PC-9 (cell line): ENCODE measurements at places on chromosomes 5 and 9.
A peak's percentile ranks its signal among the peaks of the same experiment; 100 is the strongest.

DNA sequence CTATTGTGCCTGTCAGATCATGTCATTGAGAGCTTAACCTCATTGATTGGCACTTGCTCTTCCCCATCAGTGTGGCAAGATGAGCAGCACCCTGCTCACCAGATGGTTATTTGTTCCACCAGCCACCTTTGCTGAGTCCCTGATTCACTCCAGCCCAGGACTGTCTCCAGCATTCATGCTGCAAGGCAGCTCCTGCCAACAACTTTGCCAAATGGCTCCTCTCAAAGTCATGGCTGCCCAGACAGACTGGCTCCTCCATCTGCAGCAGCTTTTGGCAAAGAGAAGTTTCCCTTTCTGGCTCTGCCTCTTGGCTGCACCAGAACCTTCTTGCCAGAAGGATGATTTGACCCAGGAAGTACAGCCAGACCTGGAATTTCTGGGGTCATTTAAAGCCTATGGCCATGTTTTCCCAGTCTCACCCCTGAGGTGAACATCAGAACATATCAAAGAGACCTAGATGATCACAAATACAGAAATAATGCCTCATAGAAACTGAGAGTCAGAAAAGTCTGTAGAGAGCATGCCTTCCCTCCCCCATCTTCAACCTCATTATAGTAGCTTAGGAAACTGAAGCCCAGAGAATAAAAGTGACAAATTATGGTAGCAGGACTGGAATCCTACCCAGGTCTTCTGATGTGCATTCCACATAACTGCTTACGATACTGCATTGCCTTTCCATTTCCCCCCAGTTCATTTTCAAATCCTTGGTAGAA, 10.4 kb downstream of the PPP2R2B start:
- DNase-seq = no peak

DNA sequence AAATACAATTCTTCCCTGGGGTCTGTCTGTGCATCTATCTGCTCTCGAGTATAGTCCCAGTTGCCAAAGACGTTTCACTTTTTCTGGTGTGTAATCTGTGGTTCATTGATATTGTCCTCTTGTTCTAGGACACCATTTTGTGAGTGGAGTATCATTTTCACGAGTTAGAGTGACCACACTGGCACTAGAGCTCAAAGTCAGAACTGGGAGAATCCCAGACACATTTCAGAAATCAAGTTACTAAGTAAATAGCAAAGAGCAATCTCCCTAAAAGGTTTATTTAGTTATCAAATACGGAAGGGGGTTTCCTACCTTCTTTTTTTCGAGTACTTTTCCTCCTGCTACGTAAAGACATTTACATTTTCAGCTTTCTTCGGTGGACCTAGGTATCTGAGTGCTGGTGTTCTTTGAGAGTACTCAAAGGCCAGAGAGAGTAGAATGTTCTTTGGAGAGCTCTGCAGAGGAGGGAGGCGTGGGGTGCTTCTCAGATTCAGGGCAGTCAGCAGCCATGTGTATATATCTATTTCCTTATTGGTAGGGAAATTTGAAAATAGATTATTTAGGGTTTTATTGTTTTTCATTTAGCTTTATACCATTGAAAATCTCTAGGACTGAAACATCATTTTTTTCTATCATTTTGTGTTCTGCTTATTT, 8.9 kb upstream of the HSPA9 start:
- no peak for DNase-seq

- DNase-seq = peak; percentile 15
Observed at GRCh38 chr5:142012186-142012785, 541 bp downstream of the GNPDA1 start.

DNA sequence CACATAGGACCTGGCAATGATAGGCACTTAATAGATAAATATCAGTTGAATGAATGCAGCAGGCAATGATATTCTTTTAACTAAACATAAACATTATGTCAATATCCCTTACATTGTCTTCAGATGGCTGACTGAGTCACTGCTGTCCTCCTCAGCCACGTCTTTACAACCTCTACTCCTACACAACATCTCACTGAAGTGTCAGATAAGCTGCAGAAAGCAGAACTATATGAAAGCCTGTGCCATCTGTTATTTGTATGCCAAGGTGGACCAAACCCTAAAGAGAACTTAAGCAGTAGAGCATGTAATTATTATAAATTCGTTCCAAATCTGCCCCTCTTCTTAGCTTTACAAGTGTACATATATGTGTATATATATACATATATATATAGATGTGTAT, 271.2 kb downstream of the RASEF start:
- DNase-seq = no peak

DNA sequence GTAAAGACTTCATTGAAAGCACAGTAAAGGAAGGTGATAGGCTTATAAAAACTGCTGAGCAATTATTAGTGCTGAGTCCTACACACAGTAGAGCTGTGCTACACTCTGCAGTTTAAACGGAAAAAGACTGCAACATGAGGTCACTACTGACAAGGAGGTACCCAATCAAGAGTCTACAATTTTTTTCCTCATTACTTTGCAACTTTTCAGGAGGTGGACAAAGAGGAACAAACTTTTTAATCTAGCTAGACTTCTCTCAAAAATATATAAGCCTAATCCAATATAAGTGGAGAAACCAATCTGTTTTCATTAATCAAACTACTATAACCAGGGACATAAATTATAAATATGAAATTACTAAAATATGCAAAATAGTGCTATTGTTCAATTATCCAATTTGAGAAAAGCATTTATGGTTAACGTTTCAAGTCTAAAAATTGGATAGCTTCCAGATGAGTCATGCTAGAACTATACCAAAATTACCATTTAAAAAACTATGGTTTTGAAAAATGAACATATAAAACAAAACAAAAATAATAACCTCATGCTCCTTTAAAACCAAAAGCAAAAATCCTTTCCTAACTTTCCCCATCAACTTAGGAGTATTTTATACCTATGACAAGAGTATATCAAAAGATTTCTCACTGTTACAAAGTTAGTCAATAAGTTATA, 37.7 kb downstream of the FAM13B start:
- DNase-seq = no peak

DNA sequence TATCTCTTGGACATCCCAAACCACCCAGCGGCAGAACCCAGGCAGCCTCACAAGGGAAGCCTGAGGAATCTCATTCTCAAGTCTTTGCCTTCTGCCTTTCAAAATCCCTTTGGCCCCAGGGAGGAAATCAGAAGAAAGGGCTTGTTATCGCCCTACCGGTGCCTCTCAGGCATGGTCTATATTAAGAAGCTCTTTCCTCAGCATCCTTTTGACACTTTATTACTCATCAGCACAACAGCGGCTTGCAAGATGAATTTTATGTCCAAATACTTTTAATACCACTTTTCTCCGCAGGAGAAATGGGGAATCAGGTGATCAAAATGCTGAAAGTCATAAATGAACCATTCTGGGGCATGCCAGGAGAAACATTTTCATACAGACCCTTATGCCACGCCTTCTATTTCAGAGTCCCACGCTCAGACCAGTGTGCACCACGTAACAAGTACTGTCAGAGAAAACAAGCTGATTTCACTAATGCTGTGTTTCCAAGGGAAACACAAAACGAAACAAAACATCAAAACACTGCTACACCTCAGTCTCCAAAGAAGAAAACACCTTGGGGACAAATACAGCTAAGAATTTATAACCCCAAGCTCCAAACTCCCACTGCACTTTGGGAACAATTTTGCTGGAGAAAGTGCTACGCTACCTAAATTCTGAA, 30.0 kb downstream of the RAPGEF1 start:
- DNase-seq = no peak

DNA sequence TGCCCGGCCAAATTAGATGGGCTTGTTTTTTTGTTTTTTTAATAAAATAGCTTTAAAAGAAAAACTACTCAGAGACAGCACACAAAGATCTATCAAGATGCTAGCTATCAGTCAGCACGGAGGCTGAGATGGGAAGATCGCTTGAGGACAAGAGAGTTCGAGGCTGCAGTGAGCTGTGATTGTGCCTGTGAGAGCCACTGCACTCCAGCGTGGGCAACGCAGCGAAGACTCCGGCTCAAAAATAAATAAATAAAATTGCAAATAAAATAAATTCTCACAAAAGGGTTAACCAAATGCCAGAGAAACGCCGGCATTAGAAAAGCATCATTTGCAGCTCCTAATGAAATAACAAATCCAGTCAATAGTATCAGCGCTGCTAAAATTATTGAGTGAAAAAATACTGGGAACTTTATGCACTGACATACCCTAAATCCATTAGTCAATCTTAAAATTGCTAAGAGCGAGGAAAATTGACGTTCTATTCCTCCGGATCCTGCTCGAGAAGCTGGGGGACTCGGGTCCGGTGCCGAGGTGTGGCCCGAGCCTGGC, 681 bp downstream of the CPLANE1 start:
- DNase-seq = peak; percentile 18

DNA sequence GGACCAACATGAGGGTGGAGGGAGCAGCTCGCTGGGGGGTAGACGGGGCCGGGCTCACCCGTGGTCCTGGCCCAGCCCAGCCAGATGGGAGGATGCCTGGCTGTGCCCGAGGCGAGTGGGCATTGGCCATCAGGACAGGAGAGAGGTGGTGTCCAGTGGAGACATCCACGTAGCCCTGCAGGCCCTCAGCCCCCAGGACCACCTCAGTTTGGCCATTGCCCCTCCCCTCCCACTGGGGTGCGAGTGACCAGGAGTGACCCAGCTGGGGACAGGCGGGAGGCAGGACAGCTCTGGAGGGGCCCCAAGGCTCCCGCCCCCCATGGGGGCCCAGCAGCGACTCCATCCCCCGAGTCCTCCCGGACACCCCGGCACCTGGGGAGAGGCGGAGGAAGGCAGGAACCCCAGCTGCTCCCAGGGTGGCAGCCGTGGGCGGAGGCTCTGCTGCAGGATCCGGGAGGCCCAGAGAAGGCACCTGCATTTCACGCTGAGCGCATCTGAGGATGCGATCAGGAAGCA, 8.3 kb downstream of the NOXA1 start:
- DNase-seq = no peak

DNA sequence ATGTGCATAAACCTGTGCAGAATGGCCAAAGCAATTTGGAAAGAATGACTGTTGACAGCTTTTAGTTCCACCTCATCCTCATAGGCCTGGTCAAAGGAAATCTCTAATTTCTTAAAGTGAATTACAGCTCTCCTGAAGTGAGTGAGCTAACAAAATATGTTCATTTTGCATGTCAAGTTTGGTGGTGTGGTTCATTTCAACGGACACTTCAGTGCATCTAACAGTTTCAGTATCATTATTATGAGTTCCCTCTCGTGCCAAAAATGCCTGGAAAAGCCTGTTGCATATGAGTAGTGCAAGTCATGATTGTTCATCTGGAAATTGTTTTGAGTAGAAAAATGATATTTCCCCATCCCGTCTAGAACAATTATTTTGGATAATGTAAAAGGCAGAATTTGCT, 53.2 kb upstream of the HMHB1 start:
- DNase-seq = no peak

GRCh38 chr5:119318256-119318894, 37.4 kb upstream of the TNFAIP8 start:
- no peak for DNase-seq

DNA sequence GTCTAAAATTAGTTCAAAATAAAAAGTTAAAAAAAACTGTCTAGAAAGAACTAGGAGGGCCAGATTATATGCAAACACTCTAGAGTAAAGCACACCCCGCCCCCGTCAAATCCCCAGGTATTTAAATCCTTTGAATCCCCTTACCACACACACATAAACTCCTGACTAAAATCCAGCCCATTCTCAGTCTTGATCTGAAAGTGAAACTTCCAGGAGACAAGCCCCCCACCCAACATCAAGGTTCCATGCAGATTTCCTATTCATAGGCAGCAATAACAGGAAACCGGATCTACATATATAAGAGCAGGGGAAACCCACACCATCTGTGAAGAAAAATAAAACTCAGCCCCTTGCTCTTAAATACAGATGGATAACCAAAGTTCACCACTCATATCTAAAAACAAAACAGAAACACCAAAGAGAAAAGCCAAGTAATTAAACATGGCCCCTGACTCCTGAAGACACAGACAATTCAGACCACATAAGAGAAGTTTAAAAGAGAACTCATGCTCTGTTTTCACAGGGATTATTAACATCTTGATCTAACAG, 42.3 kb downstream of the MARCHF3 start:
- no peak for DNase-seq

DNA sequence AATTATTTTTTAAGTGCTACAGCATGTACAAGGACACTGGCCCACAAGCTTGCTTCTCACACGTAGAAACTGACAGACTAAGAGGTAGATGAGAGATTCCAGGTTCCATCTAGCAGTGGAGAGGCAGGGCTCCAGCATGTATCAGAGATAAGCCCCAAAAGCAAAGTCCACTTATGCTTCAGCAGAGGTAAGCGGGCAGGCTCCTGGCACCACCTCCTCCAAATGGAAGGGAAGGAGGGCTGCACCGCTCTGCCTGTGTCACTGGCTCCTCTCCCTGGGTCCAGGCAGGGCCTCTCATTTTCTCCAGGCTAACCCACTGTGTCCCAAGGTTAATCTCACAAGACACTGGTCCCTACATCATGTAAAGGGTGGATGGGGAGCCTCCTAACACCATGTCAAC, 15.9 kb downstream of the GRHPR start:
- DNase-seq = no peak

- peak; percentile 65 for DNase-seq
Observed at GRCh38 chr5:148443998-148444397, 60.2 kb downstream of the FBXO38 start.

DNA sequence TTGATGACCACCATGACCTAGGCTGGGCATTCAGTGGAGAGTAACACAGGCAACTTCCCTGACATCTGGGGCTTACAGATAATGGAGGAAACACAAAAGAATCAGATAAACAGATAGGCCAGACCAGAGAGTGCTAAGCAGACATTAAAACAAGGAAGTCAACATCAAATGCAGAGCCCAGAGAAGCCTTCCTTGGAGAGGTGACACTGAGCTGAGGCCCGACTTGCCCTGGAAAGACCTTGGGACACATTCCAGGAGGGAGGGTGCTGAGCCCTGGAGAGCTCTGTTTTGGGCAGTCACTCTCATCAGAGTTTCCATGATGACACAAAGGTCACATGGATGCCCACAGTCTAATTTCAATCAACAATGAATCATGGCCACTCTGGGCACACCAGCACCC, 31.9 kb upstream of the C5orf58 start:
- peak; percentile 24 for DNase-seq

DNA sequence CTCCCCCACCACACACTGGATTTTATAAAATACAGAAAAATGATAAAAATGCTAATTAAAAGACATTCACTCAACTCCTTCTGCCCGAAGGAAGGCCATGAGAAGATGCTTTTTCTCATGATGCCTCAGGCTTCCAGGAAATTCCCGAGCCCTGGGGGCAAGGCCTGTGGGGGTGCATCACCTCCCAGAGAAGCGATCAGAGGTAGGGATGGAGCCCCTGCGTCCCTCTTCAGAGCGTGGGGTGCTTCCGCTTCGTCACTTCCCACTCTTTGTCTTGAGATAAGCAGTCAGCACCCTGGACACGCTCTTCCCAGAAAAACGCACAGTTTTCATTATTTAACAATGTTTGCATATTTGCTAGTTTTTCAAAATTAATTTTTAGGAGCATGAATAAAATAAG, 33.3 kb upstream of the SH3PXD2B start:
- no peak for DNase-seq
